ENCODE measurements at places on chromosomes 5 and 9.

DNA sequence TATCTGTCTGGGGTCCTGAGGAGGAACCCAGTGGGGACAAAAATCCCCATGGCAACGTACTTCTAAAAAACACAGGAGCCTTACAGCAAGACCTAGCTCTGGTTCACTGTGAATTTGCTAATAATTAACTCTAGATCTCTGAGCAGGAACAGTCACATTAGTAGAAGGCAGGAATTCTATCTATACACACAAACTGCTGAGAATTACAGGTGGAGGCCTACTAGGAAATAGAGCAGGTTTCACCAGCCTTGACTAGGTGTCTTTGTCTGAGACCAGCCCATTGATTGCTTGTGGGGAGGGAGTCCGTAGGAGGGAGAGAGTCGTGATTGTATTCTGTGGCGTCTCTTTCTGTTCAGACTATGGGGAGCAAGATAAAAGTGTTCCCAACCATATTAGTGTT is 44.8 kb downstream of the PRLR start:
- DNase-seq: no peak

DNA sequence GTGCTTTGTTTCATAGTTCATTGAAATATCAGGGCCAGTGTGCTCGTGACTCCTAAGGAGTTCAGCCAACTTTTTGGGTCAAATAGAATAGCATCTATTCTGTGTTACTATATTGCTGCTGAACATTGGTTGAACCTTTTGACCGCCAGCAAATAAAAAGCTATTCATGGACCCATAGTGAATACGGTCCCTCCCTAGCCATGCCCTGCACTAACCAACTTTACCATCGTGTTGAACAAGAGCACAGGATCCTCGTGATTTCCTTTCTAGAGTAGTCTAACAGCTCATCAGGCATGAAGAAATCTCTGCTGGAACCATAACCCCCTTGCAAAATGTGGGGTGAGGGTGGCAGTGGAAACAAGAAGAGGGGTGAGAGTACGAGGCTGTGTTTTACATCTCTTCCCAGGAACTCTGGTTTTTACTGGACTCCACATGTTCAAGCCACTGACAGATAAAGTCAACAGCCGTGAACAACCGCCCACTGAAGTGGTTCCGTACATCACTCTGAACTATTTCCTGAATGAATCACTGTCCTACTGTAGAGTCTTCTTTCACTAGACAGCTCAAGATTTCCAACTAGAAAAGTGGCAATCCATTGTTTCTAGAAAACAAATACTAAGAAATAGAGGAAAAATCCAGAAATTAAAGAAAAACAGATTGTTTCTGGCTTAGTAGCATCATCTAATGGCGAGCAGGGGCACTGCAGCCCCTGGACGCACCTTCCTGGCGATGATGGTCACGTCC is 70.1 kb upstream of the SPATA31E1 start:
- DNase-seq: peak; percentile 39

DNA sequence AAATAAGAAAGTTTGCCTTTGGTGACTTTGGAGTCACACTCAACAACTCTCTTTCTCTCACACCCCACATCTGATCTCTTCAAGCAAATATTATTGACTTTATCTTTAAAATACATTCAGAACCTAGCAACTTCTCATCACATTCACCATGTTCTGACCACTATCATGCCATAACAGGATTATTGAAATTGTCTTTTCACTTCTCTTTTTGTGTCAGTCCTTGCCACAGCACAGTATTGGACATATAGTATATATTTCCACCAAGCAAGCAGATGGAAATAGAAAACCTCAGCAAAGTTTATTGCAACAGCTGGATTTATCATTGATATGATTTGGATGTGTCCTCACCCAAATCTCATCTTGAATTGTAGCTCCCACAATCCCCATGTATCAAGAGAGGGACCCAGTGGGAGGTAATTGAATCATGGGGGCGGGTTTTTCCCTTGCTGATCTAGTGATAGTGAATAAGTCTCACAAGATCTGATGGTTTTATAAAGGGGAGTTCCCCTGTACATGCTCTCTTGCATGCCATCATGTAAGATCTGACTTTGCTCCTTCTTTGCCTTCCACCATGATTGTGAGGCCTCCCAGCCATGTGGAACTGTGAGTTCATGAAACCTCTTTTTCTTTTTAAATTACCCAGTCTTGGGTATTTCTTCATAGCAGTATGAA is 26.9 kb upstream of the ITGA1 start:
- peak; percentile 42 for DNase-seq

- DNase-seq: no peak
Observed at GRCh38 chr5:54146916-54147315, 163.5 kb downstream of the ARL15 start.

DNA sequence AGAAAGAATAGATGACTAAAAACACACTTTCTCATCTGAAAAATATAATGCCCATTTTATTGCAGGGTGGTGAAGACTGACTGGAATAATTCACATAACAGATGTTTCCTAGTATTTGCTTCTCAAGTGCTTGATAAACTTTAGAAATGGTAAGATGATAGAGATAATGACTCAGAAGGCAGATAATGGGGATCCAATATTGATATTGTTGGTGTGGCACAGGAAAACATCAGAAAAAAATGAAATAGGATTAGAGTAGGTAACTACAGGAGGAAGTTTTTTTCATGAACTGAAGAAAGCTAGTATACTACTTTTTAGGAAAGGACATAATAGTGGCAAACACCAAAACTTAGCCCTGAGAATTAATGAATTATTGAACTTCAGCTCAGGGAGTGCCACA is 20.2 kb upstream of the F2RL2 start:
- DNase-seq: no peak

GRCh38 chr5:180208435-180209081 is 453 bp downstream of the RASGEF1C start:
- no peak for DNase-seq

- no peak for DNase-seq
Observed at GRCh38 chr5:39076101-39076756, 2.0 kb upstream of the RICTOR start.

GRCh38 chr9:77663754-77664153 is 15.6 kb upstream of the GNA14 start:
- no peak for DNase-seq

DNA sequence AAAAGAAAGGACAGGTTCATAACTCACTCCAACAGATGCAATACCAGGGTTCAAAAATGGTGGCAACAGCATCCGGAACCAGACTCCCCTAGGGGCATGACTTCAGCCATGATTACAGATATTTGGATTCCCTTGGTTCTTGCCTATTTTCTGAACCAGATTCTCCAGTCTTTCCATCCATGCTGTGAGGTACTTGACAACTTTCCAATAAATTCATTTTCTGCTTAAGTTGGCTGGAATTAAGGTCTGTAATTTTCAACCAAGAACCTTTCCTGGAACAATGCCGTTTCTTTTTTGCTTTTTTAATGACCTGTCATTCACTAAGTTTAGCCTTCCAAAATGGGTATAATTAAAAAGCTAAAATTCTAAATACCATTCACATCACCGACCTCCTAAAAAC is 52.2 kb downstream of the SCAI start:
- DNase-seq: no peak

DNA sequence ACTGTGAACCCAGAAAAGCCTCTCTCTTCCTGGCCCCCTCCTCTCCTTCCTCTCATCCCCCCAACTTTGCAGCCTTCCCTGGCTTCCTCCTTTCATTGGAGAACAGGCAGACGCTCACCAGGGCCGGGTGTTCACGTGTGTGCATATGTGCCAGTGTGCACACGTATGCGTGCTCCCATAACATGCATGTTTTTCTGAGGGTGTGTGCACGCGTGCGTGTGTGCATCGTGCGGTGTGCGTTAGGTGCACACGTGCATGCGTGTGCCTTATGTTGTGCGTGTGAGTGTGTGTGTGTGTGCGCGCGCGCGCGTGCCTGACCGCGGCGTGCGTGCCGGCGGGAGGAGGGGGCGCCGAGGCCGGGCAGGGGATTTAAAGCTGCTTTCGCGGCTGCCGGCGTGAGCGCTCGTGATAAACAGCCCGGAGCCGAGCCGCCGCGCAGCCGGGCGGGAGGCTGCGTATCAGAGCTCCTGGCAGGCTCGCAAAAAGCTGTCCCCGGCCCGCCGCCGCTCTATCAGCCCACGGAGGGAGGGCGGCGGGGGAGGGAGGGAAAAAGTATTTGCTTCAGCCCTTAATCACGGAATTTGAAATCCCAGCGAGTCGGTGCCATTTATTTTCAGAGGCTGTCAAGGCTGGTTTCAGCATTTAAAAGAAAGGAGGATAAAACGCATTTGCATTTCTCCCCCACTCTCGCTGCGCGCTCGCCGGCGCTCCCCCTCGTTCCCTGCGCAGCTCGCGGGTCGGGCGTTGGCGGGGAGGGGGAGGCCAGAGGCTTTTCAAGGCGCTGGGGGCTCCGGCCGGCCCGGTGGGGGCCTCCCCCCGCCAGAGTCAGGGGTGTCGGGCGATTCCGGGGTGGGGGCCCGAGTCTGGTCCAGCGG is 183.9 kb downstream of the C9orf50 start:
- peak; percentile 12 for DNase-seq

- DNase-seq: no peak
Observed at GRCh38 chr5:167271511-167271910, 1019.9 kb upstream of the WWC1 start.

- no peak for DNase-seq
Observed at GRCh38 chr9:125525921-125526631, 180.9 kb downstream of the MAPKAP1 start.

DNA sequence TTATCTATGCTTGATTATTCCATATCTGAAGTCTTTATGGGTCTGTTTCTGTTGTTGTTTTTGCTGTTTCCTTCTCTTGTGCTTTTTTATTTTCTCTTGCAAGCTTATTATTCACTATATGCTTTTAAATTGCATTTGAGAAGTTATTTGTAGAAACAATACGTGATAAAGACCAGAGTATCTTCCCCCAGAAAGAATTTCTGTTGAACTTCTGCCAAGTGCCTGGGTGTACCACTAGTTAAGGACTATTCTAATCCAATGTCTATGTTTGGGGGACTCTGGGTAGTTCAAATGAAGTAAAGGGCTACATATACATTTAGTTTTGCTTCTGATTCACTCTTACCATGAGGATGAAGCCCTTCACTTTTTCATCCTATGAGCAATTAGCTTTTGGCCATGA is 54.3 kb downstream of the SLF1 start:
- DNase-seq: no peak

DNA sequence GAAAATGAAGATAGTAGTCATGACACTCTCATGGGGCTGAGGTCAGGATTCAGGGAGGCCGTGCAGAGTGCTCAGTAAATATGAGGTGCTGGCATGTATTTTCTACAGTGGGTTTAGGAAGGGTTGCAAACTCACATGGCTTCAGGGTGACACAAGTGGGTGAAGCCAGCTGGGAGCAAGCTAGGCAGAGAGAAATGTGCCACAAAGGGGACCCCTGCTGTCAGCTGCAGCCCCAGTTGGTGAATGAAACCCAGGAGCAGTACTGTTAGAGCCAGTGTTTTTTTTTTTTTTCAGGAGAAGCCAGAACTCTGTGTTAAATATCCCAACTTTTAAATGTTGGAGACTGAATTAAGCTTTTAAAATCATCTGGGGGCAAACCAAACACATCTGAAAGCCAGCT is 75.3 kb downstream of the INSYN2B start:
- no peak for DNase-seq

DNA sequence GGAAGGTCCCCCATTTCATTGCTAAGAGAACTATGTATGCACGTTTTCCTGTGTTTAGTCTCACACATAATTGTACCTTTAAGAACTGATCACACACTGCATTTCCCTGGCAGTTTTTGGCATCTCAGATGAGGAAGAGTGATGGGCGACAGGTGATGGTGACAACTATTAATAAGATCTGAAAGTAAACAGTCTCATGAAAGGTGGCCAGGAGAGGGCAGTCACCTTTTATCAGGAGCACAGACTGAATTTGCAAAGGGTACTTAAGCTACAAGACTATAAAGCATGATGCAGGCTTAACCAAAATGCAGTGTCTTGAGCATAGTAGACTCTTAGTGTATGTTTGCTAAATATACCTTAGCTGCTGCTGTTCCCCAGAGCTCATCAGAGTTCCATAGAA is 91.5 kb downstream of the GHR start:
- no peak for DNase-seq

- DNase-seq: no peak
Observed at GRCh38 chr9:90846770-90847419, 45.3 kb downstream of the SYK start.

DNA sequence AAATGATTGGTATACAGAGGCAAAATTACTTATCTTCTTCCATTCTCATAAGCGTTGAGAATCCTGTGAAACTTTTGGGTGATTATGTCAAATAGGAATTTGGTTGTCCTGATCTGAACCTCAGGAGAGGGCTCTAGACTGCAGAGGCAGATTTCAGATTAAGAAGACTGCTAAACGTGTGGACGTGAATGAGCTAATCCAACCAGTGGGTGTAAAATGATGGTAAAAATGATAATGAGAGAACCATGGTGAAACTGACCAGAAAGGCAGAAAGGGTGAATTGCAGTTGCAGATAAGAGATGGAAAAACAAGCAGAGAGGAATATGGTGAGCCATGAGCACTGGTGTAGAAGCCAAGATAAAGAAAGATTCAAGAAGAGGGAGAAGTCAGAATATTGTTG is 1200.2 kb upstream of the CDH6 start:
- no peak for DNase-seq

DNA sequence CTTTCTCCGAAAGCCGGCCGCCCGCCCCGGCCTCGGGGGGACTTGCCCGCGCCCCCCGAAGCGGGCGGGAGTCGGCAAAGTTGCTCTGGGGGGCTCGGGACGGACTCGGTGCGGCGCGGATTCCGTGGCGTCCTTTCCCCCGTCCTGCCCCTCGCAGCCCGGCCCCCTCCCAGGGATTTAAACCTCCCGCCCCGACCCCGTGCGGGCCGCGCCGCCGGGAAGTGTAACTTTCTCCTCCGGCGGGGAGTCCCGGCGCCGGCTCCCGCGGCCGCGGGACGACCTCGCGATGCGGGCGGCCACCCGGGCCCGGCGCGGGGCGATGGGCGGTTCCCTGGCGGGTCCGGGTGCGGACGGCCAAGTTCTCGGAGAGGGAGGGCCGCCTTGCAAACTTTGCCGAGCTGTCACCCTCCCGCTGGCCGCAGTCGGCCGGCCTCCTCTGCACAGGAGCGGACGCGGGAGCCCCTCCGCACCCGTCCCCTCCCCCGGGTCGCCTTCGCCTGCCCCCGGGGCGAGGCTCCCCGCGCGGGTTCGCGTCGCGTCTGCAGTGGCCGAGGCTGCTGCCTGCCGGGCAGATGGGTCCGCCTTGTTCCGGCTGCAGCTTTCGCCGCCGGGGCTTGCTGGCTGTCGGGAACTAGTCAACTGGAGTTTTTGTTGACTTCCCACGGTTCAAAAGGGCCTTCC is 732 bp downstream of the PBX3 start:
- DNase-seq: peak; percentile 9

DNA sequence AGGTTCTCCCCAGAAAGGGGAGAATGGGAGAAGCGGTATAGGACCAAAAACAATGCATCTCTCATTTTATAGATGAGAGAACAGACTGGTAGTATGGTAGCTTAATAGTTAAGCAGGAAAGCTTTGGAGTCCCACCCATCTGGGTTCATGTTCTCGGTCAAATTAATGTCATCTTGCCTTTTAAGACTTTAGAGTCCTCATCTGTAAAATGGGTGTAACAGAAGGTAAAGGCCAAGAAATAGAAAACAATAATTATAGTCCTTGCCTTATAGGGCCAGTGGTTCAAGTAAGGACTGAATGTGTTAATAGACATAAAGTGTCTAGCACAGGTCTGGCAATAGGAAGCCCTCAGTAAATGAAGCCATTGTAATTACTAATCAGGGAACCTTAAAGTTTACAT is 16.4 kb downstream of the SMIM3 start:
- DNase-seq: no peak
